ENCODE measurements at places on chromosomes 3 and 15. TPM values are rescaled to one million over a fixed set of nuclear protein-coding genes. Genes with fewer than 3 reads are reported as not detected.

Gene RHOV
- total RNA-seq = 1.6 TPM

Gene LRTM1
- not detected for total RNA-seq

Gene ERICH6
- total RNA-seq = not detected

Gene EPB42
- not detected for total RNA-seq

Gene C3orf49
- not detected for total RNA-seq

DNA sequence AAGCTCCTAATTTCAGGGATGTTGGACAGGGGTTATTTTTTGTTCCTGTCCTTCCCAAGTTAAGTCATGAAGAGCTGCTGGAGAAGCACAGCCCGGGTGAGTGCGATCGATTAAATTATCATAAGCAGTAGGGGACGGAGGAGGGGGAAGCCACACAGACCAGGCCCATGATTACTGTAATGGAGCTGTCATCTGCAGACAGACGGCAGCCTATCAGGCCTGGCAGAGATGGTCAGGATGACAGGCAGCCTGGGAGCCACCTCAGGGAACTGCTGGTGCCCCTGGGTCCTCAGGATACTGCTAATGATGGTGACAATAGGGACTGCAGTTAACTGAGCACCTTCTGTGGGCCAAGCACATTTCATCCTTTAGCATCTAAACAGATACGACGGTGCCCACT is 147.7 kb downstream of the RAB11A start:
- no peak overlapping the region for H3K4me3 ChIP-seq
- H3K36me3 ChIP-seq = no peaks in the 10 kb centered on the region
- H3K4me1 ChIP-seq = no peaks in the 10 kb centered on the region
- no peak for DNase-seq
- no peak overlapping the region for H3K27ac ChIP-seq

DNA sequence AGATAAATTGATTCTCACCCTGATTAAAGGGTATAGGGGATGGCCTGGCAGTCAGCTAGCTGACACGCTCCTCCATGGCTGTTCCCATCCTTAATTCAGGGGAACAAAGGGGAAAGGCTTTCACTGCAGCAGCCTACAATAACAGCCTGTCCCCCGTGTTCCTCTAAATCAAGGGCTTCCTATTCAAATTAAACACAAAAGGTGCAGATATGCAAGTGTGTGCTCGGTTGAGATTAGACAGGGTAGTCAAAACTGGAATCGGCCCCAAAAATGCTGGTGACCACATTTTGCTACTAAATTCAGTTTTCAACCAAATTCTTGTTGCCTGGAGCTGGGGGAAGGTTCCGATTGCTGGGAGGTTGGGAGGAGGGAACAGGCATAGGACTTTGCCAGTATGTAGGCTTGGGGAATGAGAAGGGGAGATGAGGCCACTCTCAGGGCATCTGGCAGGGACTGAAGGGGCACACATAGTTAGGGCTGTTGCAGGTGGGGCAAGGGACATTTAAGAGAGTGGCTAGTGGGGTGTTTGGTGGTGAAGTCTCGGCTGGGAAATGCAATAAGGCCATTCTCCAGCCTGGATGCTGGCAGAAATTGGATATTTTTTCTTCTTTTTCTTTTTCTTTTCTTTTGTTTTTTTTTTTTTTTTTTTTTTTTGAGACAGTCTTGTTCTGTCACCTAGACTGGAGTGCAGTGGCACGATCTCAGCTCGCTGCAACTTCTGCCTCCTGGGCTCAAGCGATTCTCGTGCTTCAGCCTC is 32.9 kb upstream of the CTSH start:
- H3K36me3 ChIP-seq = no peaks in the 10 kb centered on the region
- H3K4me3 ChIP-seq = no peak overlapping the region
- no peak for DNase-seq
- peaks cover 13% of the 10 kb centered on the region for H3K4me1 ChIP-seq
- H3K27ac ChIP-seq = peak overlapping the region; percentile 79

DNA sequence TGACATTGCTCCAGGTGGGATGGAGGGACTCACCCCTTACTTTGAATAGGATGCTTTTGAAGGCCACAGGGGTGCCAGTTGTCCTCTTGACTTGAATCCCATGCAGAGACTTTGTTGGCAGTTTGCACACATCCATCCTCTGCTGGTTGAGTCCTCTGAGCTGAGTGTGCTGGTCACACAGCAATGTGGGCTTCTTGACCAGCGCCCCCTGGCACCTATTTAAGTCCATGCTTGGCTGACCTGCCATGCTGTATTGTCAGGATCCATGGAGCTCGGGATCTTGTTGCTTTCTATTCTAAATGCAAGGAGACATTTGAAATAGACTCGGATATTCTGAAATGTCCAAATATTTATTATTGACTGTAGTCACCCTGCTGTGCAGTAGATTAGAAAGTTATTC is 19.8 kb downstream of the RAB7A start:
- no peak overlapping the region for H3K27ac ChIP-seq
- H3K4me3 ChIP-seq = no peak overlapping the region
- DNase-seq = no peak
- peaks cover 25% of the 10 kb centered on the region for H3K36me3 ChIP-seq

DNA sequence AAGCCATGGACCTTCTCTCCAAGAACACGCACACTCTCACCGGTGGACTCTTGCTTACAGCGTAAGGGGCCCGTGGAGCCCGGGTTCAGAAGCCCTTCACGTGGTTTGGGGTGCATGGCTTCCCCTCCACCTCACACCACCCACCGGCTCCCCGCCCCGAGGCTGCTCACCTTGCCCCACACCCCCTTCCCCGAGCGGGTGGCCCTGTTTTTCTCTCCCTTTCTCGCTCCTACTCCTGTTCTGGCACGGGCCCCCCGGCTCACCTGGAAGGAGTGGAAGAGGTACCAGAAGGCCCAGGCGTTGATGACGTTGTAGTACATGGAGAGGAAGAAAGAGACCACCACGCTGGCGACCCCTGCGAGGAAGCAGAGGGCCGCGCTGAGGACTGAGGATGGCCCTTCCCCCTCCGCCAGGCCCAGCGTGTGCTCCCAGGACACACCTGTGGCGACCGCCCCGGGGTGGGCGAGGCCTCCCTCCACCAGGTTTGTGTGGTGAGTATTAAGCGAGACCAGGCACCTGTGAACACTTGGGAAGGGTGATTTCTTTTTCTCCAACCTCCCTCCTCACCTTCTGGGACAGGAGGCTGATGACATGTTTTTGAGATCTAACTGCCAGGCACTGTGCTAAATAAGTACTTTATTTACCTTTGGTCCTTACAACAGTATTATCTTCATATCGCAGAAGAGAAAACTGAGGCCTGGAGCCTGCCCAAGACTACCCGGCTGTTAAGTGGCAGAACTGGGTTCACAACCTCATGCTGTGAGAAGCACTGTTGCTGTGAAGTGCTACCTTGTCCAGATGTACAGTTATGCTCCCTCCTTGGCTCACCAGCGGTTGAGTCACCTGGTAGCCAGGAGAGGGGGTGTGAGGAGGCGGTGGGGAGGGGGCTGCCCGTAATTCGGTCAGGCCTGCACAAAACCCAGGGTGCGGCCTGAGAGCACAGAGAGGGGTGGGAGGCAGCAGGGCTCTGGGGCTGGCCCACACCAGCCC is 16.3 kb downstream of the SLC6A20 start:
- H3K4me1 ChIP-seq = no peaks in the 10 kb centered on the region
- no peak overlapping the region for H3K27ac ChIP-seq
- no peaks in the 10 kb centered on the region for H3K36me3 ChIP-seq
- H3K4me3 ChIP-seq = no peak overlapping the region
- H3K27me3 ChIP-seq = peaks cover 25% of the 10 kb centered on the region
- no peak for DNase-seq

GRCh38 chr15:74723754-74724334 is 1.5 kb downstream of the CYP1A1 start:
- H3K27ac ChIP-seq = no peak overlapping the region
- no peak overlapping the region for H3K4me3 ChIP-seq
- peaks cover 23% of the 10 kb centered on the region for H3K27me3 ChIP-seq
- DNase-seq = no peak

DNA sequence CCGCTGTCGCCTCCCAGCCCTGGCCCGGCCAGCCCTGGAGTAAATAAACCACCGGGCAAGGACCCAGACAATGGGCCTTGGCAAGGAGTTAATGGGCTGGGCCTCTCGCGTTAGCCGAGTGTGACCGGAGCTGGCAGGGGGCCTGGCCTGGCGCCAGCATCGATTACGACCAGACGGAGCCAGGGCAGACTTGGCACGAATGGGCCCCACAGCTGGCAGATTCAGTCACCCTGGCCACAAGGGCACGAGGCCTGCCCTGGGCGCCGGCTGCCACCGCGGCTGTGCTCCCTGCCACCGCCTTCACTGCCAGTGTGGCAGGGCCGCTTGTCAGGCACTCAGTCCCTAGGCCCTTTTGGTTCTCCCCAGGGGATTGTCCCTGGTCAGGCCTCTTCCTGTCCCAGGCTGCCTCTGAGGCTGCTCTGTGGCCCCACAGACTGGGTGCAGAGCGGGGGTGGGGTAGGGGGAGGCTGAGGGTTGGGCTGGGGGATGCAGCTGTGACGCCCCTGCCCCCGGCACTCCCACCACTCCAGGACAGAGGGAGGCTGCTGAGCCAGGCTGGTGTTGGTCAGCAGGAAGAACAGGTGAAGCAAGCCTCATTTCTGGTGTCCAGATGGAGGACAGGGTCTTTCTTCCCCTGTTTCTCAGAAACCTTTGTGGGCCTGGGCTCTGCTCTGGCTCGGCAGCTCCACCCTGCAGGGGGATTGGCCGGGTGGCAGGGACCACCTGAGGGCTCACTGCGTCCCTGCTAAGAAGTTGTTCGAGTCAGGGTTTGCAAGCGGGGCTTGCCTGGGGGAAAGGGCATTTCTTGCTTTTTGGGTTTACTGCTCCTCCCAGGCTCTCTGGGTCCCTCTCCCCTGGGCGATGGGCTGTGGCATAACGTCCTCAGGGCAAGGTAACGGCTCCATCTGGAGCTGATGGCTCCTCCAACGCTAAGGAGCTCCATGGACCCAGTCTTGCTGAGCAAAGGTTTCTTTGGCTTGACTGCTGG is 30.5 kb upstream of the SRP14 start:
- peaks cover 3% of the 10 kb centered on the region for H3K27me3 ChIP-seq
- H3K27ac ChIP-seq = no peak overlapping the region
- peaks cover 4% of the 10 kb centered on the region for H3K36me3 ChIP-seq

DNA sequence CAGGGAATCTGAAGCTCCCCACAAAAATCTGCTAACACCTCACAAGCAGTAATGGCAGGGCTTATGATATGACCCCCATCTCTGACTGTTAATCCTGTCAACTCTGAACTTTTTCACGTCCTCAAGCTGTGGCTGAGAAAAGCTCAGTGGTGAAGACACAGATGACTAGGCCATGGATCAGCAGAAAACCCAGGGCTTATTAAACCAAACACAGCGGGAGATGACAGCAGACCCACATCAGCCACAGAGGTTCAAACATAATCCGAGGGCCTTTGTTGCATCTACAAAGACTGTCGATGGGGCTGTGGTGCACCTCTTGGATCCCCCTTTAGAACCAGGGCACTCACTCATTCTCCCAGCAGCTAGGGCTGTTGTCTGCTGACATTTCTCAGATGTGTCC is 50.4 kb downstream of the GLB1 start:
- H3K27me3 ChIP-seq = peaks cover 2% of the 10 kb centered on the region
- H3K36me3 ChIP-seq = peaks cover 46% of the 10 kb centered on the region
- H3K4me3 ChIP-seq = peak overlapping the region; percentile 45
- H3K4me1 ChIP-seq = peaks cover 82% of the 10 kb centered on the region

All from activated T-helper 1 cell treated with anti-CD3 and anti-CD28 coated beads, Interleukin-12 subunit alpha, Interleukin-12 subunit beta, Interleukin-2, Interleukin-4 antibody, amounts not matched to agents 30 ng/mL and 10 ng/mL and 1 ng/mL, durations not matched to agents 14 hours and 24 hours and 36 hours (primary cell).